Fibroblast of lung (primary cell): ENCODE measurements at places on chromosomes 4 and X. TPM values are rescaled to one million over a fixed set of nuclear protein-coding genes. Genes with fewer than 3 reads are reported as not detected.

MMRN1 gene
- total RNA-seq, result under 0.01 TPM in 2 replicates

HTN1 gene
- total RNA-seq, result not detected in 2 replicates

TMEM31 gene
- not detected in 2 replicates for total RNA-seq

CD38 gene
- under 0.01 TPM in 1 of 2 replicates, not detected in the other for total RNA-seq

UNC5C gene
- 2.0 and 3.9 TPM in 2 replicates for total RNA-seq
